ENCODE measurements at places on chromosomes 2 and 18.

- DNase-seq: no peak
Measured at GRCh38 chr2:204019572-204020501, 83.3 kb downstream of the ICOS start.

DNA sequence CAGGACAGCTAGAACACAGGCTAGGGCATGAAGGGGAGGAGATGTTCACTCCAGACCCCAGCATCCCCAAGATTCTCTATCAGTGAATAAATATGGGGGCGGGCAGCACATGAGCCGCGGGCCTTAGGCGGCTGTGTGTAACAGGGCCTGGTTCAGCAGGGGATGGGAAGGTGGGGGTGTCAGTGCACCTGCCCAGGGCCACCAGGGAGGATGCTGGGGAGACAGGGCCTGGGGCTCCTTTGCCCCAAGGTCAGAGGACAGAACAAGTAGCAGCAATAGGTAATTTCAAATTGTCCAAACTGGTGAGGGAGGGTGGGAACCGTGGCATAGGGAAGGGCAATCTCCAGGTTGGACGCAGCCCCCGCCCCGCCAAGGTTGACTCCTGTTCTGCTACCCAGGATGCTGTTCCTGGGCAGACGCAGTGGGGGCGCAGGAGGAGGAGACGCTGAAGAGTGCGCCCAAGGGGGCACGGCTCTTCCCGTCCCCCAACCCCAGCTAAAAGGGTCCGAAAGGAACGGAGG is 16.2 kb downstream of the CYP26B1 start:
- DNase-seq: no peak

DNA sequence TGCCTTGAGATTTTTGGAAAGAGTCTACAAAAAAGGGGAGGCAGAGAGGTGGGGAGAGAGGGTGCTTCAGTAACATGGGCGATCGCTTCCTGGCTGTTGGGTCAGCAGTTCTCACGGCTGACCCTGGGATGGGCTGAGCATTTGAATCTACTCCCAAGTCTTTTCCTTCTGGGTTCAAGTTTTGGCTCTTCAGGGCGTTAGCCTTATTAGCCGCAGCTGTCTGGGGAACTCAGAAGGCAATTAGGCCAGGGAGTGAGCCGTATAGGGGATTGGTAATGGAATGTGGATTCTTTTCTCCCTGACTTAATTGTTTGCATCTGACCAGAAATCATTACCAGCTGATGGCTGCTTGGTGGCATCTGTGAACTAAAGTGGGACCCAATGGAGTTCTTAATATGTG is 250.5 kb upstream of the SKOR2 start:
- no peak for DNase-seq

GRCh38 chr2:7722212-7722910 is 805.1 kb downstream of the RNF144A start:
- DNase-seq: no peak

DNA sequence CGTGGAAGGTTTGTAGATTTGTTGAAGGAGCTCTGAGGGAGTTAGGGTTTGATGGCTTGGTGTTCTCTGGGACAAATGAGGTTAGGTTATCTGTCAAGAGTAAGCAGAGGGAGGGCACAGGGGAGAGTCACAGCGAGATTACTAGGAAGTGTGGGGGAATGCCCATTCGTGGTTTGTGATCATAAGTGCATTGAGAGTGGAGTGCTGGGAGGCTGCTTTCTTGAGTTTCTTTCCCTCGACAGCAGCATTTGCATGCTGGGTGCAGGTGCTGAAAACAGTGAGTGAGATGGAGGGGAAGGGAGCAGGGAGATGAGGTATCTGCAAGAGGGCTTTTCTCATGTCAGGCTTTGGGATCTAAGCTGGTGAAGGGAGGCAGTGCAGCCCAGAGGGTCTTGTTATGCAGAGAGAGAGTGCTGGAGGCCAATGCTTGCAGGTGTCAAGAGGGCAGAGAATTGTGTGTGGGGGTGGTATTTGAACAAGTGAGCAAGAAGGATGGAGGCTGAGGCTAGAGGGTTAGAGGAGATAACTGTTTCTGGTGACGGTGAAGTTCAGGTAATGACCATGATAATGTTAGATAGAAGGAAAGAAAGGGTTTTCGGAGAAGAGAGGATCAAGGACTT is 8.8 kb downstream of the RALB start:
- no peak for DNase-seq

- DNase-seq: no peak
Measured at GRCh38 chr18:4605212-4605611, 150.1 kb upstream of the DLGAP1 start.

- DNase-seq: no peak
Measured at GRCh38 chr2:109266496-109266895, 137.5 kb downstream of the SH3RF3 start.

GRCh38 chr18:23203891-23204432 is 68.7 kb downstream of the CABLES1 start:
- DNase-seq: no peak

- DNase-seq: no peak
Measured at GRCh38 chr2:238254095-238254723, 14.4 kb upstream of the HES6 start.

DNA sequence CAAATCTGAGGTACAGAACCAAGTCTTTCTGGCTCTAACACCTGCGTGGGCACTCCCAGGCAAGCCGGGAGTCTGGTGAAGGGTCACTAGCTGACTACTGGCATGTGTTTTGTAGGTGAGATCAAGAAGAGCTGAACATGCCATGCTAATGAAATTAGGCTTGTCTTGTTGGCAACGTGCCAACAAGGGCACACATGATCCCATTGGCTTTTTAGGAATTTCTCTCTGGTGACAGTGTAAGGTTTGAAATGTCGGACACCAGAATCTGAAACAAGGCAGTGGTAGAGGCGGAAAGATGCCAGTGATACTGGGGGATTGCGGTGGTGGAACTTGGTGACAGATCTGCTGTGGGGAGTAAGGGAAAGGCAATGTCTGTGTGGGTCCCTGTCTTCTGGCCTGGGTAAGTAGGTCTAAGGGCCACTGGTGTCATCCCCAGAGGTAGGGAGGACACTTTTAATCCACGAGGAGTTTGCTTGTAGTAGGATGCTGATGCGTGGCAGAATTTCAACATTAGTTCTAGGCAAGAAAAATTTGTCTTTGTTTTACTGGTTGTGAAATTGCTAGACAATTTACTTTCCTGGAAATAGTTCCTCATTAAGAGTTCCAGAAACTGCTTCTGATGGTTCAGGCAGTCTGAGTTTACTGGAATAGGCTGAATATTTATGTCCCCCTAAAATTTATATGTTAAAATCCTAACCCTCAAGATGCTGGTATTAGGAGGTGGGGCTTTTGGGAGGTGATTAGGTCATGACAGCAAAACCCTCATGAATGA is 52.6 kb upstream of the ACMSD start:
- no peak for DNase-seq

DNA sequence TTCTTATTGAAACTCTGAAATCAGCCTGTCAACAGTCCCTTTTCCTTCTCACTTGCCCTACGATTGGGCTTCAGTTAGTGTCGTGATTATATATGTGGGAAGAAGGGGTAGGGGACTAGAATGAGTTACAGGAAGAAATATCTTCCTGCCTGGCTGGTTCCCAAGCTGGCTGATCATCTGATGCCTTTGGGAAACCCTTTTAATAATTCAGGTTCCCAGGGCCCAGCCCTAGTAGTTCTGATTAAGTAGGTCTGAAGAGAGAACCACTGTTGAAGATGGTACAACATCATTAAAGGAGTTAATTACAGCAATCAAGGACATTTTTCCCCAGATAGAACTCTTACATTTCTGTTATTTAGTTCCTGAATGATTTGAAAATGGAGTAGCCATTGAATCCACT is 110.1 kb upstream of the EML6 start:
- no peak for DNase-seq

DNA sequence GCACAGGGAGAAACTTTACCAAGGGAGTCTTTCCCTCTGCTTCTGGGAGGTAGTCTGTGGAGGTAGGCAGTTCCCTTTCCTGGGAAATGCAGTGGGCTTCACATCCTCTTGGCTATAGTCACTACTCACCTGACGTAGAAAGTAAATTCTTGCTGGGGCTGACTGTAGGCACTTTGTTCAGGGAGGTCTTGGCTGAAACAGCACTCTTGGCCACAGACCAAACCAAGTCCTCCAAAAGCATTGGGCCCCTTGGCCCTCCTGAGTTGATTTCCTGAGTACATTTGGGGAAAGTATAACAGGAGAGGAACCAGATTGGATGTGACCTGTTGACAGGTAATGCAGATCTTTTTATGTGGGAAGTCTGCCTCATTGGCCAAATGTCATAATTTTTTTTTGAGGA is 108.9 kb downstream of the MGAT5 start:
- no peak for DNase-seq

DNA sequence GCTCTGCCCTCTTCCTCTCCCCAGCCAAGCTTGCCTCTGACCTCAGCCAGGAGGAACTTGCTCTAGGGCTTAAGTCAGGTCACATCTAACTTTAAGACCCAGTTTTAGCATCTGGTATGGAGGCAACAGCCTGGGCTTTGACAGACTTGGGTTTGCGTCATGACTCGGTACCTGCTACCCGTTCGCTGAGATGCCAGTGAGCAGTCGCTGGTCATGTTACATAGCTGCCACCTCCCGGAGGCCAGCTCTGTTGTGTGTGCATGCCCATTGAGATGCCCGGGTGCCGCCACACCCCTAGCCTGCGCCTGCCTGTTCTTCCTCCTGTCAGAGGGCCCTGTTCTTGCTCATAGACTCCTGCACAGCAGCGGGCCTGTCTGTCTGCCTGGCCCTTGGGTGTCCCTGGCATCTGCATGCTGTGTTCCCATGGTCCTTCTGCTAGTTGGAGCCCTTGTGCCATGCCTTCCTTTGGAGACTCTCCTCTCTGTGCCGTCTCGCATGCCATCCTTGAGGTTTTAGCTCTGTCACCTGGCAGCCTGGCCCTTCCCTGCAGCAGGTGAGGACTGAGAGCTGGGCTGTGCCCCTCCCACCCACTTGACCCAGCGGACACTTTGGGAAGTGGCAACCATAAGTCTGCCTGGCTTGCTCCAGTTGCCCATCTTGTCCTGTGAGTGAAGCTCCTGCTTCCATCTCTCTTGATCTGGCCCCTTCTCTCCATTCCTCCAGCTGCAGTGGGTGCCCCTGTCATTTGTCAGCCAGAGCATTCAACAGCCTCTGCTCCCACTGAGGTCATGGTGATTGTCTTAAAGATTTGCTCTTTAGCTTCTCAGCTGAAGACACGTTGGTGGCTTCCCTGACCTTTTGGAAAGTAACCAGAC is 24.9 kb downstream of the ASAP2 start:
- DNase-seq: no peak

- no peak for DNase-seq
Measured at GRCh38 chr2:27721335-27721734, 50.2 kb upstream of the MRPL33 start.

Data from NCI-H1417 treated with DMSO at 0.1 percent for 48 hours (cell line).